ENCODE measurements at places on chromosomes 12 and 14. TPM values are rescaled to one million over a fixed set of nuclear protein-coding genes. Genes with fewer than 3 reads are reported as not detected.

Gene ACOT6
- not detected for total RNA-seq

Gene ADAM21
- not detected for total RNA-seq

Gene STON2
- 3.2 TPM for total RNA-seq

Gene PFKM
- total RNA-seq = 23.9 TPM

Gene ATN1
- total RNA-seq = 17.9 TPM

Gene BDKRB2
- total RNA-seq = under 0.01 TPM

Gene IGF1
- total RNA-seq = not detected

Gene FERMT2
- 60.1 TPM for total RNA-seq

Gene AGAP2
- total RNA-seq = not detected

Gene ZNF740
- 5.5 TPM for total RNA-seq

Gene ATP5F1B
- total RNA-seq = 705 TPM

Gene KCNJ8
- 0.06 TPM for total RNA-seq

Gene TAS2R13
- 0.29 TPM for total RNA-seq

Gene CCDC196
- not detected for total RNA-seq

Gene PIWIL1
- not detected for total RNA-seq

Gene MDGA2
- total RNA-seq = 0.23 TPM

Gene REC8
- total RNA-seq = 158 TPM

Gene RTN1
- total RNA-seq = 0.35 TPM

Gene RNU4-1
- total RNA-seq = under 0.01 TPM

Gene CLEC9A
- total RNA-seq = not detected

Data from epithelial cell of proximal tubule (primary cell).